Endodermal cell (in vitro differentiated cells): ENCODE measurements at places on chromosomes 11 and 22.

- DNase-seq = no peak
Observed at GRCh38 chr11:110759972-110760381, 47.7 kb upstream of the ARHGAP20 start.

GRCh38 chr22:47372111-47372581 lies 609.7 kb downstream of the TBC1D22A start:
- DNase-seq = peak; percentile 7

GRCh38 chr22:42635531-42635930 lies 4.9 kb downstream of the ATP5MGL start:
- no peak for DNase-seq

DNA sequence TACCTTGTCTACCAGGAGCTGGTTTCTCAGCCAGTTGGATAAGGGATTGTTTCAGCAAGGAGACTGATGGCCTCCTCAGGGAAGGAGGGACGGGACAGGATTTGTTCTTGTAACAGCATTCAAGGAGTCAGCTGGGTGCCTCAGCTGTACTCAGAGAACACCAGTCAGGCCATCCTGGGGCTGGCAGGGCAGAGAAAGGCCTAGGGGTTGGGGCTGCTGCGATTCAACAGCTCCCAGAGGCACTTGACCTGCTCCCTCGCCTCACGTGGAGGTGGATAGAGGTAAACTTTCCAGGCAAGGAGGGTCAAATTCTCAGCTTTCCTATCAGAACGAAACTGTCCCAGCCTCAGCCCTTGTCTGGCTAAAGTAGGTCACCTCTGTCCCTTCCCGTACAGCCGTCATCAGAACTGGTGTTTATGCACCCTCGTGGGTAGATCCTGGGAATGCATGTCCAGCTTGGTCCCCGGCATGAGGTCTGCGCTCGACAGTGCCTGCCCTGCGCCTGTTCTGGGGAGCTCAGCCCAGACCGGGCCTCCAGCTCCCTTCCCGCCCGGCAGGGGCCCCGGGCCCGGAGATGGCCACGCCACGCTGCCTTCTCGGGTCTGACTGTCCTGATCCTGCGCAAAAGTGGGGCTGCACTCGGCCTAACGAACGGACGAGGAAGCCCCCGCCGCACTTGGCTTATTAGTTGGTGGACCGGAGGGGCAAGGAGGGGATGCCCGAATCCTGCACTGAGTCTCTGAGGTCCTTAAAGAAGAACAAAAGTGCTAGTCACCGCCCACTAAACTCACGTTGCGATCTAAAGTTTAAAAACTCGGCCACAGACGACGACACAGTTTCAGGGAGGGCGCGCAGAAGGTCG lies 762 bp upstream of the CCDC134 start:
- peak; percentile 72 for DNase-seq

DNA sequence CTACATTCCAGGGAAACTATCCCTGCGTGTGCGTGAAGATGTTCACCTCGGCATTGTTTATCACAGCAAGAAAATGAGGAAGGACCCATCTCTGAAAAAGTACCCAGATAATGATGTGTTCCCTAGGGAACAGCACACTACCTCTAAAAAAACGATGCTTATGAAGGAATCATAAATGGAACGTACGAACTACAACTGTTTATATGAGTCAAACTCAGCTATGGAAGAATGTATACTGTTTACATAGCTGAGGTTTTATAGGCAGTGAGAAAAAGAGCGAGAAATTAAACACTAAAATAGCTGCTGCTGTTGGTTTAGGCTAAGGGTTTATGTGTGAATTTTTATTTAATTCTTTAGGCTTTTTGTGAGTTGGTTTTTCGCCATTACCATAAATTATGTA lies 48.9 kb downstream of the APOL1 start:
- DNase-seq = no peak

DNA sequence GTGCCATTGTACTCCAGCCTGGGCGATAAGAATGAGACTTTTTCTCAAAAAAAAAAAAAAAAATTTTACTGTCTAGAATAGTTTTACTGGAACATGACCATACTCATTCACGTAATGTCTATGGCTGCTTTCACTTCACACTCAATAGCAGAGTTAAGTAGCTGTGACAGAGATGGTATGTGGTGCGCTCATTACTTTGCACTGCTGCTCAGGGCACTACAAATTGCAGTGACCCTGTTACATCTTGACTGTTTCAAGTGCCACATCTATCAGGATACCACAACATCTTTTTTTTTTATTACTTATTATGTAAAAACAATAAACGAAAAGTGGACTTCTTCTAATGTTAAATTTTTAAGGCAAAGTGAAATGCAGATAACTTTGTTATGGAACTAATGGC lies 110.3 kb downstream of the ARHGAP20 start:
- no peak for DNase-seq

GRCh38 chr22:46758867-46759290 lies 3.6 kb upstream of the TBC1D22A start:
- peak; percentile 89 for DNase-seq

DNA sequence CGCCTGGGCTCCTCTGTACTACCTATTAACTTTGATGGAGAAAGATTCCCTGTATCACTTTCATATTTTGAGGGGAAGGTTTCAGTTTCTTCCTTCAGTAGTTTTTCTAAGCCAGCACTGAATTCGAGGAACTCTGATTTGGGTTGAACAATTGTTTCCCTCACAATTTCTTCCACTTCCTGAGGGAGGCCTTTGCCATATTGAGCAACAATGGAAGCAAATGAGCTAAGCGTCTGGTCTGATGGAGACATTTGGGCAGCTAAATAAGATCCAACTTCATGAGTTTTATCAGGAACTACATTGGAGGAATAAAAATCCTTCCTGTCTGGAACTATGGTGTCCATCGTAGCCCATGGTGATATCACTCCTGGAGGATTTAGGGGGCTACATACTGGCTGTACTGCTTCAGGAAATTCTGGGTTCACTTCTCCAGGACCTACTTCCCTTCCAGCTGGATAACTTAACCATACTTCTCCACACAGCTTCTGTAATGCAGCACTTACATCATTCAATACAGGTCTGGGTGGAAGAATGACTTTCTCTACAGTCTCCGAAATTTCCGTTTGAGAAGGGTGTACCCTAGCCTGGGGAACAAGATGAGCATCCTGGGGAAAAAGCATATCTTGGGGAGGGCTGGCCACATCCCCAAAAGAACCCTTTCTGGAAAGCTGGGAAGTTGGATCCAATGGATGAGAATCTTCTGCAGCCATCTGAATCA lies 38.9 kb upstream of the CCDC89 start:
- DNase-seq = no peak

- DNase-seq = no peak
Observed at GRCh38 chr11:115080923-115081680, 402.8 kb downstream of the NXPE2 start.

GRCh38 chr11:33924341-33924740 lies 32.5 kb upstream of the LMO2 start:
- DNase-seq = no peak

- peak; percentile 49 for DNase-seq
Observed at GRCh38 chr11:12402025-12402424, 24.7 kb downstream of the PARVA start.

DNA sequence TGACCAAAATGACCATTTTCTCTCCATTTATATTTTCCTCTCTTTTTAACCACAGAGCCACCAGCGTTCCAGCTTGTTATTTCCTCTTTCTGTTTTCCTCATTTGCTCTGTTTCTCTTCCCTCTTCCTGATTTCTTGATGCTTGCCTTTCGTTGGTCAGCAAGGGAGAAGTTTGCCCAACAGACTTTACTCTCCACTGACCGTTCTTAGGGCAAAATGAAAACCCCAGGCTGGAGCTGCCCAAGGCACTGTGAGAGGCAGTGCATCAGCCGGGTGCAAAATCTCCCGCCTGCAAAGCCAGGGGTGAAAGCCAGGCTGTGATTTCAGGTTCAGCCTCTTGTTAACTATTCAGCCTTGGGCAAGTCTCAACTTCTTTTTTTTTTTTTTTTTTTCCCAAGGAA lies 26.1 kb upstream of the APLP2 start:
- no peak for DNase-seq

GRCh38 chr22:33518405-33518804 lies 401.9 kb downstream of the LARGE1 start:
- no peak for DNase-seq

DNA sequence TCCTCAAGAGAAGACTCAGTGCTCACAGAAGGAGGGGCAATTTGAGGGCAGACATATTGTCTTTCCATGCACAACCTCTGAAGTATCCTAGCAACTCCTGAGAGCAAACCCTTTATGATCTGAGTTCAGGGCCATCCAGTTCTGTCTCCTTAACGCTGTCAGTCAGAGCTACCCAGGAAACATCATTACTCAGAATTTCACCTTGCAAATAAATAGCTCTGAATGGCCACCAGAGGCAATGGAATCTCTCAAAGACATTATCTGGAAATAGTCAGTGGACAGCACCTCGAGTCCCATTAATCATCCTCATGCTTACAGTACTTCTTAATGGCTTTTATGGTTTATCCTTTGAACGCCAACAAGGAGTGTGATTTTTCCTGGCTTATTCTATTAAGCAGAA lies 656.1 kb downstream of the OPCML start:
- no peak for DNase-seq

DNA sequence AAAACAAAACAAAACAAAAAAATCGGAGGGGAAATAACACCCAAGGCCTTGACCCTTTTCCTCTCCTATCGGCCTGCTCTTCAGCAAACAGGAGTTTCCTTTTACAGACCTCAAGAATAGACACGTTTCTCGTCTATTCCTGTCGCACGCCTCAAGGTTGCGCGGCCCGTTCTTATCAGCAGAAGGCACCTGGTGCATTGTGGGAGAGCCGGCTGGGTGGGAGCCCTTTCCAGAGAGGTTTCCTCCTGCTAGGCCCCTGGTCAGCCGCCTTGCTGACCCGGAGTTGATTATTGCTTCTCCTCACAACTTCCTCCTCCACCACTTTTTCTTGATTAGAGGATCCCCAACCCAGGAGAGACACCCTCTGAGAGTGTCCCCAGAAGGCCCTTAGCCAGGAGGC lies 497.3 kb downstream of the MIAT start:
- no peak for DNase-seq

DNA sequence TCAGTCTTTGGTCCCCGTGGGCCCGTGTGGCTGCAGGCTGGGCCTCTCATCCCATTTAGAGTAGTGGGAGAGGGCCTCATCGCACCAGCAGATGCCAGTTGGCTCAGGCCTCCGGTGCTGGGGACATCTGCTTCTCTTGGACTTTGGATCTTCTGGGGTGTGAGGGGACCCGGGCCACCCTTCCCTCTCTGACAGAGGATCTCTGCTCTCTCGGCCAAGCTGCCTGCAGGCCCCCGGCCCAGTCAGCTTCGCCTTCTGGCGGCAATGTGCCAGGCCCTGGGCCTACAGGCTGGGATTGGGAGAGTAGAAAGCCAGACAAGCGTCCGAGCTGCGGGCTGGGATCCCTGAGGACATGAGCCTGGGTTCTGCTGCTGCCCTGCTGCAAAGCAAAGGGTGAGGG lies 15.0 kb upstream of the FGF3 start:
- peak; percentile 46 for DNase-seq

- peak; percentile 52 for DNase-seq
Observed at GRCh38 chr11:118820412-118821357, 29.7 kb upstream of the DDX6 start.

GRCh38 chr11:47157805-47158204 lies 18.9 kb downstream of the ARFGAP2 start:
- peak; percentile 32 for DNase-seq
